Activated CD4-positive, alpha-beta T cell treated with anti-CD3 and anti-CD28 coated beads, Interleukin-2, amount 10 ng/mL, durations not matched to agents 24 days and 14 days (primary cell): ENCODE measurements at places on chromosomes 12 and 14.

DNA sequence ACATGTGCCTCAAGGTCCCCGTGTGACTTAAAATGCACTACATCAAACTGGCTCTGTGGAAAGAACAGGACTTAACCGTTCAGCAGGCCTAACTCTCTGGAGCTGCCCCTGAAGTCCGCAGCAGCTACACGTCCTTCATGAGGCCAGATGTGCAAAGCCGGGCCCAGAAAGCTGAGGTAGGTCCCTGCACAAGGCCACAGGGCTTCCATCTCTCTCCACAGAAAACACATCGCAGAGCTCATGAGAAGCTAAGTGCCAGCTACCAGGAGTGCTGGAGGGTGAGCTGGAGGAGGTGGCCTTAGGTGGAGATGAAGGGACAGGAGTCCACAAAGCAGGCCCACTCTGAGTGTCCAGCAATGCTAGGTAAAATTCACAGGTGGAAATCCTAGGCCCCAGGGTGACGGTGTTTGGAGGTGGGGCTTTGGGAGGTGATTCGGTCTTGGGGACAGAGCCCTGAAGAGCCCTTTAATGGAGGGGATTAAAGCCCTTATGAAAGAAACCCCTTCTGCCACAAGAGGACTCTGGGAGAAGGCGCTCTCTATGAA, 52.4 kb downstream of the VCPKMT start:
- DNase-seq: no peak

- peak; percentile 30 for DNase-seq
These were observed 153.0 kb upstream of the DIO3 start for GRCh38 chr14:101408077-101408831.

DNA sequence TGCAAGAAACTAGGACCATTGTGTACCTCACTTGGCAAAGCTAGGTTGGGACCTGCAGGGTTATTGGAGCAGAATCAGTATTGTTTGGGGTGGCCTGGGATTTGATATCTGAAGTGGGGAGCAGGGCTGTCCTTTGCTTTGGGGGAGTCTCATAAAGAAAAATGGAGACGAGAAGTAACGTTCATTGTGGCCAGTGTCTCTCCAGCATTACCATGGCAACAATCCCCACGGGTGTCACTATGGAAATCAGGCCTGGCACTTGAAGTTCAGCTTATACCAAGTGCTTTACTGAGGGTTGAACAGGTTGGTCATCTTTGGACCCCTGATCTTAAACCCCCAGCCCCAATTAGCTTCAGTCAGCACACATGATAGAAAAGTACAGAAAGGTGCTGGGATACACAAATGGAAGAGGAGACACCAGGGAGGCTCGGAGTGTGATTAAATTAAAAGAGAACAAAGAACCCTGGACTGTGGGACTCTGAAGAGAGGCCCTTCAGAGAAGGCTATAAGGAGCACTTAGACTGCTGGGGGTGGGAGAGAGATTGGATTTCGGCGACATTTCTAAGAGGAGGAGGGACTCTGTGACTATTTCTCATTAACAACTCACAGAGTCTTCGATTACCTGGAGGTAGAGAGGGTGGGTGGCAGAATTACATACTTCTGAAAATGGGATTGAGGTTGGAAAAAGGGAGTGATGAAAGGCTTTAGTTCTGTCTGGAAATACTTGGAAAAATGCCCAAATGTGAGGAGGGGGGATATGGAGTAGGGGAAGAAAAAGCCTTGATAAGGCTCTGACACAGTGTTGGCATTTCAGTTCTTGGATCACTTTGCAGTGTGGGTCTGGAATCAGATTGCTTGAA, 3.7 kb downstream of the KIF5A start:
- DNase-seq: no peak

DNA sequence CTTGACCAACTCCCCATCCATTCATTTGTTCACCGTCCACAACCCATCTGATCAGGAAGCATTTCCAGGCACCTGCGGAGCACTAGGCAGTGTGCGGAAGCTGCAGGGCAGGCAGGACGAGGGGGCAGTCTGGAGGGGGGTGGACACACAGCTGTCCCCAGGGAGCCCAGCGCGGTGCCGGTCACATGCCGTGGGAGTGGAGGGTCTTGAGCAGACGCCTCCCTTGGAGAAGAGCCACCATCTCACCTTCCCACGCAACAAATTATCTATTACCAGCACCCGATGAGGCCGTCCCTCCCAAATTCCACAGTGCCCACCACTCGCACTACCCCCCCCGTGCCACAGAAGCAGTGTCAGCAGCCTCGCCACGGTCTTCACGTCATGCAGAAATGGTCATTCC, 10.8 kb downstream of the DLK1 start:
- no peak for DNase-seq

GRCh38 chr12:1801303-1801975, 18.9 kb upstream of the LRTM2 start:
- DNase-seq: no peak

DNA sequence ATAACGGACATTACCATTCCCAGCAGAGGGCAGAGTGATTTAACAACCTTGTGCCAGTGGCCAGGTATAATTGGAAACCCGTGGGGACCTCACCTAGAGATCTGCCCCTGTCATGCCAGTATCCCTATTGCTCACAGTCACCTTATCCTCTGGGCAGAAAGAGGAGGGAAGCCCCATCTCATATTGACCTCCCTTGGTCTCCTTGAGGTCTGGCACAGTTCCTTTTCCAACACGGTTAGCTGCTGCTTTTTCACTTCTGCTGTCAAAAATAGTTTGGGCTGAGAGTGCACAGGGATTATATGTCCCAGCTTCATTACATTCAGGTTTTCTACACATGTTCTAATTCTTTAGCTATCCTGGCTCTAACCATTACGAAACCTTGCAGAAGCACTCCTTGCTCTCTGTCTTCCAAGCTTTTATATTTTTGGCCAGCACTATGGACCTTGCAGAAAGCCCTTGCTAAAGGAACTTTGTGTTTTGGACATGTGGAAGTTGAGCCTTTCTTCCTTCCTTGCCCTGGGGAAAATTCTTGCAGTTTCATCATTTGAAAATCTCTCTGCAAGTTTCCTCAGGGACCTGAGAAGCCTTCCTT, 111.7 kb upstream of the MIS18BP1 start:
- no peak for DNase-seq

- no peak for DNase-seq
These were observed 768 bp downstream of the OXA1L start for GRCh38 chr14:22767323-22767589.

DNA sequence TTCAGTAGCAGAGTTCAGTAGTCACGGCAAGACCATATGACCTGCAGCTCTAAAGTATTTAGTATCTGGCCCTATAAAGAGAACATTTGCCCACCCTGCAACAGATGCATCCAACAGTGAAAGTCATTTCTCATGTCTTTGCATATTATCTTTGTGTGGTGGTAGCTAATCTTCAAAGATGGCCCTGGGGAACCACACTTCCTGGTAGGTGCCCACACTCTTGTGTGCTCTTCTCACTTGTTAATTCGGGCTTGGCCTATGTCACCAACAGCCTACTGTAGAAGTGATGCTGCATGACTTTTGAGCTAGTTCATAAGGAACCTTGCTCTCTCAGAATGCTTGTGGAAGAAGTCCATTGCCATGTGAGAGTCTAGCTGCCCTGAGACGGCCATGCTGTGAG, 85.6 kb downstream of the MAP1LC3B2 start:
- DNase-seq: no peak

DNA sequence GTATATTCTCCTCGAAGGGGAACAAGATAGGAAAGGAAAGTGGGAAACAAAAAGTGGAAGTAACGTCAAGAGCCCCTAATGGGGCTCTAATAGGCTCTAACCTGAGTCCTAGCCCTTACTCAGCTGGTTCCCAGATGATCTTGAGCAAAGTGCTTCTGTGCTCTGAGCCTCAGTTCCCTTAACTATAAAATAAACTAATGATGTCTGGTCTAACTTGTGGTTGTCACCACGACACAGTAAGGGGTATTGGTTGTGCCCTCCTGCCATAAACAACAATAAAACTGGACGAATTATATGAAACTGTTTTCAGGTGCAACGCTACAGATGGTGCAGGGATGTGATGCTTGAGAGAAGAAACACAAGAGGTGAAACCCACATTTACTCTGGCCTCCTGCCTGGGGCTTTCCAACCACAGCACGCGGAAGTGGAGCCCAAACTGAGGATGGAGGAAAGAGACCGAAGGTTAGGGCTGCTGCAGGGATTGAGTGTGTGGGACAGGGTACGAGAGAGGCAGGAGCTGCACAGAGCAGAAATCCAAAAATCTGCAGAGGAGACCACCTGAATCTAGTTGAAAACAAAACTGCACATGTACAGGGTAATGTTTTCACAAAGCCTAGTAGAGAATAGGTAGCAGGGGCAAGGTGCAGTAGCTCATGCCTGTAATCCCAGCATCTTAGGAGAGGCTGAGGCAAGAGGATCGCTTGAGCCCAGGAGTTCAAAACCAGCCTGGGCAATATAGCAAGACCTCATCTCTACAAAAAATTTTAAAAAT, 45.6 kb upstream of the BCL2L14 start:
- peak; percentile 88 for DNase-seq

DNA sequence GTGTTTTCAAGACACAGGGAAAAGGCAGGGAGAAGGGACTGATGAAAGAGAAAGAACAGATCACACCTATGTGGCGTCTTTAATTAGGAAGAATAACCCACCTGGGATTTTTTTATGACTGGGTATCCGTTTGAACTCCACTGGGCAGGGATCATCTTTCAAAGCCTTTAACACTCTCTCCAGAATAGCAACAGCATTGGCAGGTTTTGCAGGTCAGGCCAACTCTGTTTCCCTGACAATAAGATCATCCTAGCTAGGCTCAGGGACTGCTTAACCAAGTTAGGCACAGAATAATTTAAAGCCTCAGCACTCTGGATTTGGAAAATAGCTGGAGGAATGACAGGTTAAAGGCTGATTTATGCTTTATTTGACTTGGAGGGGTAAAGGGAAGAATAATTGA, 117.6 kb downstream of the SUDS3 start:
- DNase-seq: no peak

DNA sequence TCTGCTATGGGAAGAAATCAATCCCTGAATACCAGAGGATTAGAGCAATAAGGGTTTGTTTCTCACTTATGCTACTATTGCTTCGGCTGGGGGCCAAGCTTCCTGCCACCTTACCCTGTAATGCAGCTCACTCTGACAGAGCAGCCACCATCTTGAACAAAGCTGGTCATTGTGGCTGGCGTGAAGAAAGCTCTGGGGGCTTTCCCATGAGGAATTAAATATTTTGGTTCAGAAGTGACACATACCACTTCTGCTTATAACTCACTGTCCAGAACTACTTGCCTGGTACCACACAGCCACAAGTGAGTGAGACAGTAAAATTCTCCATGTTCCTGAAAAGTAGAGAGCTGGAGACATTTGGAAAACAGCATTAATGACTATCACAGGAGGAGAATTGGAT, 82.6 kb downstream of the GALNT8 start:
- DNase-seq: no peak

DNA sequence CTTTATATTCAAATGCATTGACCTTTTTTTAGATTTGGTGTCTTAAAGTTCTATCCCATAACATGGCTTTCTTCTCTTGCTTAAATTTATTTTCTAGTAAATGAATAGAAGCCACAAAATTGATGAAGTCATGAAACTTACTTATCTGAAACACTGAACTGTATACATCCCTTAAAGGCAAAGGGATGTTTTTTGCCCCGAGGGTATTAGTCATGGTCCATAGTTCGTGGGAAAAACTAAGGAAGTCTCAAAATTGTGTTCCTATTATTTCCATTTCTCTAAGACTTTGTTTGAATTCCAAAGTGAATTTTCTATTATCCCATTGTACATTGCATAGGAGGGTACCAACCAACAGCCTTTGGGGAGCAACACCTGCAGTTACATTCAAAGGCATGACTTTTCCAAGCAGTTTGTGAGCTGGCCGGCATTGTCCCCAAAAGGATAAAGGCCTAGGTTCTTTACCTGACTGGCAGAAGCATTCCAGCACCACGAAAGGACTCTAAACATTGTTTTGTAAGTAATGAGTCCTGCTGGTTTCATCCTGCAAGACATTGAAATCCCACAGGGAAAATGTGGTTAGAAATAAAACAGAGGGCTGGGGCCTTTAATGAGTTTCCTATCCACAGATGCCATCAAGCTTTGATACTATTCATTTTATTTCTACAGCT, 473.5 kb downstream of the PRKD1 start:
- no peak for DNase-seq

GRCh38 chr12:52164624-52165023, 27.2 kb downstream of the KRT80 start:
- DNase-seq: no peak

GRCh38 chr12:110687396-110688169, 1.3 kb downstream of the HVCN1 start:
- DNase-seq: no peak

- no peak for DNase-seq
These were observed 11.7 kb downstream of the TTLL5 start for GRCh38 chr14:75672605-75673192.

DNA sequence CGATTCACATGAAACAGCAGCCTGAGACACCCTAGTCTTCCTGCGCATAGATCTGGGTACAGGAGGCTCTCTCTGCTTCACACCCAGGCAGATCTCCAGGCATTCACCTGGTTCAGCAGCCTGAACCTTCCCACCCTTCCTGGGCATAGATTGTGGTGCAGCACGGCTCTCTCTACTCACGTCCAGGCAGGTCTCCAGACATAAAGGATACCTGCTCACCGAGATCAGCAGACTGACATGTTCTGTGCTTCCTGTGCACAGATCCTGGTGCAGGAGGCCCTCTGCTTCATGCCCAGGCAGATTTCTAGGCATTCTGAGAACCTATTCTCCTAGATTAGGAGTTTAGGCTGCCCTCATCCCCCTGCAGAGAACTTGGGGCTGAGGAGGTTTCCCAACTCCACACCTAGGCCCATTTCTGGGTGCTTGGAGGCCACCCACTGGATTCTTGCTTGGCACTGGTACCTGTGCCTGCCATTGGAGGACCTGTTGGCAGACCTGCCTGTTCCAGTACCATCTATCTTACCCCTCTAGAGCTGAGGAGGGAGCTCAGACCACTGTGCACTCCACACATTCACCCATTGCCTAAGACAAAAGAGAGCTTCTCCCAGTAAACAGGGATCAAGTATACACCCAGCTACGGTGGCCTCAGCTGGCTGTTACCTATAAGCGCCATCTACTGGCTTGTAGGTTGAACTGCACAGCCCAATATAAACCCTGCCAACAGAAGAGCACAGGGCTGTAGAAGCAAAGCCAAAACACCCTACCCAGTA, 28.0 kb upstream of the GARIN6 start:
- peak; percentile 66 for DNase-seq

GRCh38 chr14:55600784-55601561, 21.0 kb downstream of the KTN1 start:
- DNase-seq: no peak

GRCh38 chr14:89292579-89293313, 124.3 kb downstream of the FOXN3 start:
- DNase-seq: no peak

GRCh38 chr12:67922245-67922644, 67.0 kb upstream of the IFNG-AS1 start:
- DNase-seq: no peak

DNA sequence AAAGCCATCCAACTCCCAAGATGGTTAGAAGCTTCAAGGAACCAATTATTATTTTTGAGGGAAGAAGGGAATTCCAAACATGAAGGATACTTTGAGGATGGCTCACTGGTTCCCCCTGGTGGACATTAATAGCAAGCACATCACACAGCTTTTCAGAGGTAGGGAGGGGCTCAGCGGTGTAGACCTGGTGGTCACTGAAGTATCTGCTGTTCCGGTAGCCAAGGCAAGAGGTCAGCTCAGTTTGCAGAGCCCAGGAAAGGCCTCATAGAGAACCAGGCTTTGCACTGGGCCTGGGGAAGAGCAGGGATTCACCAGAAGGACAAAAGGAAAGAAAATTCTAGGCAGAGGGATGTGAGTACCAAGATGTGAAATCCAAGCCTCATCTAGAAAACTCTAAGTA, 118.7 kb downstream of the KSR2 start:
- peak; percentile 58 for DNase-seq
